ENCODE measurements at places on chromosomes 5 and 9. TPM values are rescaled to one million over a fixed set of nuclear protein-coding genes. Genes with fewer than 3 reads are reported as not detected.

DNA sequence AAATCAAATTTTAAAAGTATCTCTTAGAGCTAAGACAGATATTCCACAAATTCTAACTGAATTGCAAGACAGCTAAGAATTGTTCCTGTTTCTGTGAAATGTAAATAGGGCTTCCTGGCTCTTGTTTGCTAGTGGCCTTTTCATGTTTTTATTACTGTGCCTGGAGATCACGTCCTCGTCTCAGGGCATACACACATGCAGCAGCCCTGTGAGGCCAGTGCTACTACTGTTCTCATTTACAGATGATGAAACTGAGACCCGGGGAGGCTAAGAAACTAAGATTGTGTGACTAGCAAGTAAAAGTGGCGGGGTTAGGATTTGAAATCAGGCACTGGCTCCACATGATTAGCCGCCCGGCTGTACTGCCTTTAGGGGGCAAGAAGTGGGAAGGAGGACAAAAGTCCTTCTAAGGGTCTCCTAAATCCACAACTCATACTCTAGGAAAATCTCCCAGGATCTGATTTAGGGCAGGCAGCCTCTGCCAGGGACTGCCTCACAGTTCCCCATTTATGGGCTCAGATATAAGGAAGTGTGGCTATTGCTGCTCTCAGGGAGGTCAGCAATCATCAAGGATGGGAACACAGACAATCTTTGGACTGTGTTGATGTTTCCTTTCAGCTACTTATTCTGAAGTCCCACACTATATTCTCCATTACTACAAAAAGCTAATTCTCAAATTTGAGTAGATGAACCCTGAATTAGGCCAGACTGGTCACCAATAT is 7.9 kb downstream of the PRUNE2 start:
- no peaks in the 10 kb centered on the region for H3K4me1 ChIP-seq
- H3K27me3 ChIP-seq, result peaks cover under 1% of the 10 kb centered on the region
- H3K27ac ChIP-seq, result no peak overlapping the region
- DNase-seq, result no peak
- H3K4me3 ChIP-seq, result no peak overlapping the region

DNA sequence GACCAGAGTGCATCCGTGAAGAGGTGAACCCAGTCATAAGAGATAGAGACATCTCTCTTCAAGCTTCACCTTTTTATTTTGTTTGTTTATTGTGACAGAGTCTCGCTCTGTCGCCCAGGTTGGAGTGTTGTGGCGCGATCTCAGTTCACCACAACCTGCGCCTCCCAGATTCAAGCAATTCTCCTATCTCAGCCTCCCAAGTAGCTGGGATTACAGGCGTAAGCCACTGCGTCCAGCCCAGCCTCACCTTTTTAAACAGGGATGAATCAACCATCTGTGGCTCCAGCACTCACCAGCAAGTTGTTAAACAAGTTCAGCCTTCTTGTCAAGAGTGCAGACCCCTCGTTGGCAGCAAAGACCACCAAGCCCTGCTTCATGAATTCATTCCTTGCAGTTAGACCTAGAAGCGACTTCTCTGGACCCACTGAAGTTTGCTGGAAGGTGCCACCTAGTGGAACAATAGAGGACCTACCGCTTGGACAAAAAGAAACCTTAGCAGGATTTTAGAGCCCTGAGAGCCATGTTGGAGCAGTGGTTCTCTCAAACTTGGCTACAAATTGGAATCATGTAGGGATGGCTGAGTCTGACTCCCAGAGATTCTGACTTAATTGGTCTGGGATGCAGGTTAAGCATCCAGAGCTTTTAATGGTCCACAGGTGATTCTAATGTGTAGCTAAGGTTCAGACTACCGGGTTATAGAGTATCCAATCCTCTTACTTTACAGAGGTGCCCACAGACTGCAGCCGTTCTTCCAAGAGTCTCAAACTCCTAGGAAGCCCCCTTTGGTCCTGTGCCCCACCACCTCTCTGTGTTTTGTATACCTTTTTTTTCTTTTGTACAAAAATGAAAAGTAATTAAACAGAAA is 10.5 kb upstream of the GALNT10 start:
- H3K4me3 ChIP-seq, result no peak overlapping the region
- H3K27me3 ChIP-seq, result no peaks in the 10 kb centered on the region
- H3K4me1 ChIP-seq, result no peaks in the 10 kb centered on the region
- no peak for DNase-seq
- no peak overlapping the region for H3K27ac ChIP-seq

Gene CER1
- total RNA-seq, result not detected

Gene LCN9
- total RNA-seq, result not detected

- peaks cover 50% of the 10 kb centered on the region for H3K4me1 ChIP-seq
- DNase-seq, result no peak
- H3K27me3 ChIP-seq, result peaks cover 57% of the 10 kb centered on the region
- H3K4me3 ChIP-seq, result no peak overlapping the region
- no peaks in the 10 kb centered on the region for H3K36me3 ChIP-seq
Measured at GRCh38 chr5:135492319-135492626, 40.1 kb upstream of the TIFAB start.

DNA sequence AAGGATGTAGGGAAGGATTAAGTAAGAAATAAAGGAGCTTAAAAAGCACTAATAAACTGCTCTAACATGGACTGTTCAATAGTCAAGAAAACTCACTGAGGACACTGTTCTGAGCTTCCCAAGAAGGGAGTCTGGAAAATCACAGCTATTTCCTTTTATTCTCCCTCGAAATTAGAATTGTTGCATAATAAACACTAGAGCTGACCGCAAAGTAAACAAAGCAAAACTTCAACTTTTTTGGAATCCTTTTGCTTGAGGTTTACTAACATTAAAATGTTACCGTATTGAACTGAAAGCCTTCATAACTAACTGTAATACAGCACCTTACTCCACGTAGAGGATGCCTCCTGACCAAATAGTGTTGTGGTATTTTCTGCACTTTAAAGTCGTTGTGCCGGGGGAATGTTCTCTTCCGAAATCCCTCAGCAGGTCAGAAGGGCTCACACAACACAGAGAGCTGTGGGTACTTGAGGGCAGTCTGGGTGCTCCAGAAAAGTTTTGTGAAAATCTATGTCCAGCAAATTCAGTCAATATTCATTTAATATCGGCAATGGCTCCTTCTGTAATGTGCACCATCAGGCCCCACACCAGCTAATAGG is 59.2 kb downstream of the TTLL11 start:
- no peak overlapping the region for H3K27ac ChIP-seq
- peaks cover 8% of the 10 kb centered on the region for H3K4me1 ChIP-seq
- no peak for DNase-seq
- no peak overlapping the region for H3K4me3 ChIP-seq
- peaks cover 16% of the 10 kb centered on the region for H3K36me3 ChIP-seq

DNA sequence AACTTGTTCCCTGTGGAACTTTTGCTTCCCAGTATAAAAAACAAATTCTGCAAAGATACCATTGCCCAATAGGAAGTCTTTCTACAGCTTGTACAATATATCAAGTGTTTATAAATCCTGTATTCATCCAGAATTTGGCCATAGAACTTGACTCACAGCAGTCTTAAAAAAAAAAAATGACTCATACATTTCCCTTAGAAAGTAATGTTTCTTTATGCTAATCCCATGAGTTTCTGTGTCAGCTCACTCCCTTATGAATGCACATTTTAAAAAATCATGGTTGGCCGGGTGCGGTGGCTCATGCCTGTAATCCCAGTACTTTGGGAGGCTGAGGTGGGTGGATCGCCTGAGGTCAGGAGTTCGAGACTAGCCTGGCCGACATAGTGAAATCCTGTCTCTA is 89.3 kb upstream of the DMRT1 start:
- no peak for DNase-seq
- peaks cover 38% of the 10 kb centered on the region for H3K4me1 ChIP-seq
- no peak overlapping the region for H3K4me3 ChIP-seq

DNA sequence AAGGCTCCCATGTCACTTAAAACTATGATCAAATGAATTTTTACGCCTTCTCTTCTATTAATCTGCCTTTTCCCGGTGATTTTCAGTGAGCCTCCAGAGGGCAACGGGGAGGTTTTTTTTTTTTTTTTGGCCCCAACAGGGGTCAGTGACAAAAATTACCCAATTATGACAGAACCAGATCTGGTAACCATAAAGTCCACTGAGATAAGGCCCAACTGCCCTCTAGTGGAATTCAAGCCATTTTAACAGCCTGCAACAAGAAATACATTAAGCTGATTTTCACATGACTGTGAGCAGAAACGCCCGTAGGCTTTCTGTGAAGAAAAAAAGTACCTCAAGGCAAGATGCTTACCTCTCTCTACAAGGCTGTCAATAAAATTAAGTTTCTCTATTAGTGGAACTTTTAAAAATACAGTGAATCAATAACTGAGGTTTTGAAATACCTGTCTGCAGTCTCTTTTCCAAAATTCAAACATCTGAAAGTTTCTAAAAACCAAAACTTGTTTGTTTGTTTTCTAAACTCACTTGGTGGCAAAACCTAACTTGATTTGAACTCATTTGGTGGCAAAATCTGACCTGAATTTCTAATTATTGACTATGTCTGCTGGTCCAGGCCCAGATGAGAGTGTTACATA is 49.7 kb upstream of the FST start:
- H3K27ac ChIP-seq, result no peak overlapping the region
- H3K4me3 ChIP-seq, result no peak overlapping the region
- no peak for DNase-seq
- no peaks in the 10 kb centered on the region for H3K4me1 ChIP-seq
- H3K36me3 ChIP-seq, result no peaks in the 10 kb centered on the region

DNA sequence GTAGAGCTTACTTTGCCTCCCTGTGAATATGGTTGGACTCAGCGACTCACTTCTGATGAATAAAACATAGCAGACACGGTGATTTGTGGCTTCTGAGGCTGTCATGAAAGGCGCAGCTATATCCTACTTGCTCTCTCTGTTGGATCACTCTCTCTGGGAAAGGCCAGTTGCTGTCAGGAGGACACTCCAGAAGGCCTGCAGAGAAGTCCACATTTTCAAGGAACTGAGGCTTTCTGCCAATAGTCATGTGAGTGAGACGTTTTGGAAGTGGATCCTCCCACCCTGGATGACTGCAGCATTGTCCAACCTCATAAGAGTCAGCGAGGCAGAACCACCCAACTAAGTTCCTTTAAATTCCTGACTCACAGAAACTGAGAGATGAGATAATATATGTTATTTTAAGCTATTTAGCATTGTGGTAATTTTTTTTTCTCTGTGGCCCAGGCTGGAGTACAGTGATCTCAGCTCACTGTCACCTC is 156.0 kb upstream of the MAST4 start:
- H3K36me3 ChIP-seq, result no peaks in the 10 kb centered on the region
- H3K27me3 ChIP-seq, result no peaks in the 10 kb centered on the region
- H3K27ac ChIP-seq, result no peak overlapping the region
- H3K4me3 ChIP-seq, result no peak overlapping the region
- H3K4me1 ChIP-seq, result no peaks in the 10 kb centered on the region
- DNase-seq, result no peak

DNA sequence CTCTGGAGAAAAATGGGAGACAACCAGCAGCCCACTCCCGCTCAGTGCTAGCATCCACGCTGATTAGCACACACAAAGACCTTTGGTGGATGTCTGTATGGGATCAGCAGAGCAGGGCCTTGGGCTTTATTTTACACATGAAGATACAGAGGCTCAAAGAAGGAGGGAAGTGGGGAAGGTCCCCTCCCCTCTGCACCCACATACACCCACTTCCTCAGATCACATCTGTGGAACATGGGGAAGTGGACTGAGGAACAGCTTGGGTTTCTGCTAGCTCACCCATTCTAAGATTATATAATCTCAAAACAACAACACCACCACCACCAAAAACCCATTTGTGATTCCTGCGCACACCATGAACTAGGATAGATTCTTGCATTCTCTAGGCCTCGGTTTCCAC is 14.0 kb downstream of the GGTA1 start:
- H3K36me3 ChIP-seq, result no peaks in the 10 kb centered on the region
- no peak for DNase-seq
- H3K4me1 ChIP-seq, result peaks cover 37% of the 10 kb centered on the region
- H3K4me3 ChIP-seq, result no peak overlapping the region
- peak overlapping the region; percentile 78 for H3K27ac ChIP-seq

GRCh38 chr5:150293091-150293941 is 3.7 kb upstream of the CAMK2A start:
- no peak overlapping the region for H3K27ac ChIP-seq
- no peaks in the 10 kb centered on the region for H3K36me3 ChIP-seq
- H3K27me3 ChIP-seq, result peaks cover 8% of the 10 kb centered on the region
- no peak for DNase-seq
- no peak overlapping the region for H3K4me3 ChIP-seq

Gene PCDHA3
- 0.77 TPM for total RNA-seq

Gene WHRN
- 6.2 TPM for total RNA-seq

DNA sequence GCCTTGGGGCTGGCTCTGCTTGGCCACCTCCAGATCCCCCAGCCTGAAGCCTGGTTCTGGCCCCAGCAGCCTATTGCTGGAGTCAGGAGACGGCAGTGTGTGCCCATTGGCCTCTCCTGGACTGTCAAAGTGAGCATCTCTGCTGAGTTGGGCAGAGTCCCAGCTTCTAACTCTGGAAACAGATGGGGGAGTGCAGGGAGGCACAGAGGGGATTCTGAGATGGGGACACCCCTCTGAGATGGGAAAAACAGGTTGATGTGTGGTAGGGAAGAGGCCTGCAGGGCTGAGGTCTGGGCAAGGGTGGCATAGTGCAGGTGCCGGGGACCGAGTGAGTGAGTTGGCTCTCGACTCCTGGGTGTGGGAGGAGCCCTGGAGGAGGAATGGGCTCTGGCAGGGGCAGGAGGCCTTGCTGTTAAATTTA is 27.5 kb downstream of the PHF2 start:
- no peak overlapping the region for H3K27ac ChIP-seq
- peaks cover 25% of the 10 kb centered on the region for H3K4me1 ChIP-seq
- no peak for DNase-seq
- no peaks in the 10 kb centered on the region for H3K27me3 ChIP-seq
- H3K36me3 ChIP-seq, result no peaks in the 10 kb centered on the region

GRCh38 chr9:35424356-35425352 is 65.3 kb upstream of the RUSC2 start:
- H3K27ac ChIP-seq, result no peak overlapping the region
- no peaks in the 10 kb centered on the region for H3K36me3 ChIP-seq
- H3K27me3 ChIP-seq, result no peaks in the 10 kb centered on the region

Gene LEAP2
- total RNA-seq, result 1.7 TPM

Measured in lower lobe of right lung (tissue), 2 donors.